ENCODE measurements at places on chromosomes 2 and 18.

DNA sequence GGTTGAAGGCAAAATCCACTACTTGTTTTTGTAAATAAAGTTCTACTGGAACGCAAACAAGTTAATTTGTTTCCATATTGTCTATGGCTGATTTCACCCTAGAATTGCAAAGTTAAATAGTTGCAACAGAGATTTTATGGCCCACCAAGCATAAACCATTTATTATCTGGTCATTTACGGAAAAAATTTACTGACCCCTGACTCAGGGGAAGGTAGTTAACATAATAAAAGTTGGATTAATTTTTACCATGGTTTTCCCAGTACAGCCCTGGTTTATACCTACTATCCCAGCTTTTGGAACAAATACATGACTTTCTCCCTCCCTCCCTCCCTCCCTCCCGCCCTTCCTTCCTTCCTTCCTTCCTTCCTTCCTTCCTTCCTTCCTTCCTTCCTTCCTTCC lies 588.9 kb upstream of the TMEFF2 start:
- no peak for DNase-seq

DNA sequence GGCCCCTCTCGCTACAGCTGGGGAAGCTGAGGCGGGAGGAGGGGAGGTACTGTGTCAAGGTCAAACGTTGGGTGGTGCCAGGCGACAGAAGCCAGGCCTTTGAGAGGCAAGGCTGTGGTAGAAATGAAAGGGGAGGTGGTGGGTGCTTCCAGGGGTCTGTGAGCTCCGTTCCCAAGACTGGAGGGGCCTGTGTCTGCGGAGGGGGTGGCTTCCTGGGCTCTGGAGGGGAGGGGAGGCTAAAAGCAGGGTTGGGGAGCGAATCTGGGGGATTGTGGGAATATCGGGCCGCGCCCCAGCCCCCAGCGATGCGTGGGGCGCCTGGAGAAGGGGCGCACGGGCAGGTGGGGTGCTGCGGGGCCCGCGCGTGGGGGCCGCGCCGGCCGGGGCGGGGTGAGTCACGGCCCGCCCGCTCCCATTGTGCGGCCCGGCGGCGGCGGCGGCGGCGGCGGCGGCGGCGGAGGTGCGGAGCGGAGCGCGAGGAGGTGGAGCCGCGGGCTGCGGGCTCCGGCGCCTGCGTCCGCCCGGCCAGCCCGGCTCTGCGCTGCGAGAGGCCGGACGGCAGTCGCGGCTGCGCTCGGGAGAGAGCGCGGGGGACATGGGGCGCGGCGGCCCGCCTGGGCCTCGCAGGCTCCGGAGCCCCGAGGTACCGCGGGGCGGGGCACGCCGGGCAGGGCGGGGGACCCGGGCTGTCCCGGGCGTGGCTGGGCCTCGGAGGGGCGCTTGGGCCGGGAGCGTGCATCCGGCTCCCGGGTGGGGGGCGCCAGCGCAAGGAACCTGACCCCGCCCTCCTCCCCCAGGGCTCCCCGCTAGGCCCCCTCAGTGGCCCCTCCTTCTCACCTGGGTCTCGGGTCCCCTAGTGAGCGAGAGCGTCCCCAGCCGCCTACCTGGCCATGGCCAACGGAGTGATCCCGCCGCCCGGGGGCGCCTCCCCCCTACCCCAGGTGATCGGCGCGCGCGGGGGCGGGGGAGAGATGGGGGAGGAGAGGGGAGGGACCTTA lies at the start of gene SLC4A3:
Gene SLC4A3, plus strand, starts transcription at position 528 of the 998 bp plus-strand sequence. Its CDS starts 363 bp downstream, at position 891.
- DNase-seq = no peak

DNA sequence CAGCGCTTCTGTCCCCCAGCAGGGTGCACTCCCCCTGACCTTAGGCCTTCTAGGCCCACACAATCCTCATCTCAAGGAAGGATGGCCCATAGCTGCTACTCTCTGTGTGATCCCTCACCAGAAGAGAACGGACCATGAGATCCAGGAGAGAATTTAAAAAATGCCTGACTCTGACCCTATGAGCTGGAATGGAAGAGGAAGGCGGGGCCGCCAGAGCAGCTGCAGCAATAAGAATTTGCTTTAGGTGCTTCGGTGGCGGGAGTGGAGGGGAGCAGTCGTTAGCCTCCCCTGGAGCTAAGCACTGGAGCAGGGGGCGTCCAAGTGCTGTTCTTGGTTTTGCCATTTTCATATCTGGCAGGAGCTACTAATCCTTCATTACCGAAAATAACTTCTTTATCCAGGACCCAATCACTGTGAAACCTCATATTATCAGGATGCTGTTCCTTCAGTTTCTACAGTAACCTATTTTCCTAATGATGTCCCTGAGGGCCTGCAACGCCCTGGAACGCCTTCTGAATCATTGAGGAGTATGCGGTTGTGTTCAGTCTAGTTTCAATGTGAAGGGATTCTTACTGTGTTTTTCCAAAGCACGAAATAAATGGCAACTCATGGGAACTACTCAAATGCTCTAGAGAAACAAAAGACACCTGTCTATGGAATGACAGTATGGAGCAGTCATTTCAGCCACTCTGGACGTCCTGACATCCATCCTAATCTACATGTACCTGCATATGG lies 105.1 kb upstream of the SIX2 start:
- no peak for DNase-seq

DNA sequence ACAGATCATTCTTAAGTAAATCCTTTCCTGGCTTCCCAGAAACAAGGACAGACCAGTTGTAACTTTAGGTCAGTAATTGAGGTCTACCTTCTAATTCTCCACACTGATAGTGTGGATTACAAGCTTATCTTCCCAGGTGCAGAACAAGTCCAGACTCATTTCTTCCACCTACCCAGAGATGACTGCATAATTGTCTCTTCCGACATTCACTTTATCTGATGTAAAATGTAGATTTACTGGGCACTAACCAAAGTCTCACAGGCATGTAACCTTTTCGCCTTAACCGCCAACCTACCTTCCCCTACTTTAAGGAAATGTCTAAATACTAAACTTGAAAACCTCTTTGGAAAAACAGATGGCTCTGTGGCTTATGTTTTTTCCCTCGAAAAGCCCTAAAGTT lies 96.2 kb downstream of the NCK2 start:
- DNase-seq = no peak

GRCh38 chr18:26723981-26724380 lies 141.5 kb downstream of the AQP4 start:
- DNase-seq = no peak

DNA sequence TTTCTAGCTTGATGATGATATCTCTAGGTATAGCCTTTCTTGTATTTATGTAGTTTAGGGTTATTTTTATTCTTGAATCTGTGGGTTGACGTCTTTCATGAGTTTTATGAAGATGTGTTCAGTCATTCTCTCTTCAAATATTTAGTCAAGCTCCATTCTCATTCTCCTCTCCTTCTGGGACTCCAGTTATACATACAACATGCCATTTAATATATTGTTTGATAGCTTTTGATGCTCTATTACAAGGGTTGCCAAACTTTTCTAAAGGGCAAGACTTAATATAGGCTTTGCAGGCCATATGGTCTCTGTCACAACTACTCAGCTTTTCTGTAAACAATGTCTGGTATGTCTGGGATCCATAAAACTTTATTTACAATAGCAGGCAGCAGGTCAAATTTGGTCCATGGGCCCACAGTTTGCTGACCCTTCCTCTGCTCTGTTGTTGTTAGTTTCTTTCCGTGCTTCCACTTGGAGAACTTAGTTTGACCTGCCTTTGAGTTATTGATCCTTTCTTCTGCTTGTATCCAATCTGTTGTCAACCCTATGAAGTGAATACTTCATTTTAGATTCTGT lies 40.6 kb upstream of the GPAT2 start:
- DNase-seq = no peak

GRCh38 chr2:181764095-181764963 lies 84.0 kb upstream of the NEUROD1 start:
- no peak for DNase-seq

DNA sequence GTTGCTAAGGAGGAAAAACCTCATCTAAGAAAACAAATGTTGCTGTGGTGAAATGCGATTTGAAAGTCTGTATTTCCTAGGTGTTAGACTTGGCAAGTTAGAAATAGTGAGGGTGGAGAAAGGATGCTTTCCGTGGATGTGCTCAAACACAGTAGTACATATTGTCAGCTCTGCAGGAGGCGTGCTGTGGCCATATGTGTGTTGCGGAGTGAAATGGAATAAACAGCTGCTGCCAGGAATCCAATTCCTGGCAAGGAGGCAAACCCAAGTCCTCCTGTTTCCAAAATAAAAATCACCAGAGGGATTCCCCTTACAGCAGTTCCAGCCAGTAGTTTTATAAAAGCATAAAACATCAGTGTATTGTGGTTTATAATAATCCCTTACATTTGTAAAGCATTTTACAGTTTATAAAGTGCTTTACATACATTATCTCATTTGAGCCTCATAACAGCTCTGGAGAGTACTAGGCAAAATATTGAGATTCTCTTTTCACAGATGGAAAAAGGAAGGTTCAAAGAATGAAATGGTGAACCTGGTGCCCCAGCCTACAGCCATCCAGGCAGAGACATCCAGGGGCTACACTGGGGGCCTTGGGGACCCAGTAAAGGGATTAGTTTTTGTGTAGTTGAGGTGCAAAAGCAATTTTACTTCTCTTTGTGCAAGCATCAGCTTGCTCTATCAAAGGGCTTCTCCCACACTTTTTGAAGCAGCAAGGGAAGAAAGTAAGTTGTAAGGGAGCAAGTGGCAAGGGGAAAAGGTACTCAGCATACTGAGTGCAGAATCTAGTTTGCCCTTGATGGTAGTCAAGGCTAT lies 206.0 kb downstream of the AGPS start:
- DNase-seq = no peak

DNA sequence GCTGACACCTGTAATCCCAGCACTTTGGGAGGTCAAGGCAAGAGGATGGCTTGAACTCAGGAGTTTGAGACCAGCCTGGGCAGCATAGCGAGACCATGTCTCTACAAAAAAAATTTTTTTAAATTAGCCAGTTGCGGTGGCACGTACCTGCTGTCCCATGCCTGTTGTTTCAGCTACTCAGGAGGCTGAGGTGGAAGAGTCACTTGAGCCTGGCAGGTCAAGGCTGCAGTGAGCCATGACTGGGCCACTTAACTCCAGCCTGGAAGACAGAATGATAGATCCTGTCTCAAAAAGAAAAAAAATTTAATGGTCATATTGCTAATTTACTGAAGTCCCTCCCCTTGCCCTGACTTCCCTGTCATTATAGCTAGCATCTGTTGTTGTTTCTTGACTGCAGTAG lies 112.6 kb downstream of the ARHGAP28 start:
- DNase-seq = no peak

DNA sequence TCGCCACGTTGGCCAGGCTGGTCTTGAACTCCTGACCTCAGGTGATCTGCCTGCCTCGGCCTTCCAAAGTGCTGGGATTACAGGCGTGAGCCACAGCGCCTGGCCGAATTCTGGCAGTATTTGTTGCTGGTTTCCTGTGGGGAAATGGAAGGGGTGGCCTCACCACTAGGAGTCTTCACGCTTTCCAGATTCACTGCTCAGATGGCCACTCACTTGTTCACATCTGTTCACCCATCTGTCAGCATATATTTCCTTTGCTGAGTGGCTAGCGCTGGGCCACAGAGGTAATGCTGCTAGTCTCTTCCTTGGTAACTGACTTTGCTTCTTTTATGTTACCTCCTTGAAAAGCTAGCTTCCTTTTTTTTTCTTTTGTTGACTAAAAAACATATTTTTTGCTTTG lies 27.2 kb downstream of the TMEM177 start:
- DNase-seq = no peak

GRCh38 chr2:105235388-105236059 lies 6.0 kb upstream of the GPR45 start:
- peak; percentile 60 for DNase-seq

DNA sequence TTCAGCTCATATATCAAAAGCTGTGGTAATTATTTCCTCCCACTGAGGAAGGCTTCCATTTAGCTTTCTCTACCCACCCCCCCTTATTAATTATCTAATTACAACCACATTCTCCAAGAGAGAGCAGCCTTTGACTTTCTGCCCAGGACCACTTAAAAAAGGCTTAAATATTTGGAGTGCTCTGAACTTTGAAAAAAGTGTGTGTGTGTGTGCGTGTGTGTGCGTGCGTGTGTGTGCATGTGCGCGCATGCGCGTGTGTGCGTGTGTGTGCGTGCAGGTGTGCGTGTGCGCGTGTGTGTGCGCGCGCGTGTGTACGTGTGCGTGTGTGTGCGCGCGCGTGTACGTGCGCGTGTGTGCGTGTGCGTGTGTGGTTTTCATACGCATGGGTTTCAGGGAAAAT lies 57.8 kb downstream of the TWIST2 start:
- no peak for DNase-seq

DNA sequence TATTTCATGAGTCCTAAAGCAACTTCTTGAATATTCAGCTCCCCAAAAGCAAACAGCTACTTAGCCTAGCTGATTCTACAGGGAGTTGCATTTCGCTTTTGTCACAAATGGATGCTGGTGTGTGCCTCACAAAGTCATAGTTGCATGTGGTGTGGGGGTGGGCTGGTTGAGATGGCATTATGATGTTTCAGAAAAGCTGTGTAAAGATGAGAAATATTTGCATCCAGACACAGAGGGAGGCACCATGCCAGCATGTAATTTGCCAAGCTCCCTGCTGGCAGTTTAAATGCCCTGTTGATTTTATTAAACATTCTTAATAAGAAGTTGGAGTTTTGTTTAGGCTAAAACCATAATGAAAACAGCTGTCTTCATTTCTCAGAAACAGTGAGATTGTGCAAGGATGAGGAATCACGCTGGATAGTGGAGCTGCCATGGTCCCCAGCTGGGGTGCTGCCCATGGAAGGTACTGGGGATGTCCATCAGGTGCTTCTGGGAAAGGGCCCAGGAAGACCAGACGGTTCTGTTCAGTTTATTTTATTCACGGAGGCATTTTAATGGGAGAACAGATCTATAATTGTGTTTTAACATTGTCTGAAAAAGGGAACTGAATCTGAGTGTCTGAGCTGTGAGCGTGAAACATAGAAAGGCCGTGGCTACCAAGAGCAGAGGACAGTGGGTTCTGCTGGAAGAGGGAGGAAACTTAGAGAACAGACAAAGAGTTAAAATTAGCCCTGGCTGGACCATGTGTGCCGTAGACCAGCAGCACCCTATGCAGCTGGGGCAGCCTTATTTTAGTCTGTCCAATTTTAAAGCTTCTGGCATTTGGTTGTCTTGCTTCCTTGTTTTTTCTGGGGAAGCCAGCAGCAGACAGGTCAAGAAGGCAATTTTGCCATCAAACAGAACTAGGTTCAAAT lies 177.1 kb downstream of the FAM210A start:
- DNase-seq = no peak

DNA sequence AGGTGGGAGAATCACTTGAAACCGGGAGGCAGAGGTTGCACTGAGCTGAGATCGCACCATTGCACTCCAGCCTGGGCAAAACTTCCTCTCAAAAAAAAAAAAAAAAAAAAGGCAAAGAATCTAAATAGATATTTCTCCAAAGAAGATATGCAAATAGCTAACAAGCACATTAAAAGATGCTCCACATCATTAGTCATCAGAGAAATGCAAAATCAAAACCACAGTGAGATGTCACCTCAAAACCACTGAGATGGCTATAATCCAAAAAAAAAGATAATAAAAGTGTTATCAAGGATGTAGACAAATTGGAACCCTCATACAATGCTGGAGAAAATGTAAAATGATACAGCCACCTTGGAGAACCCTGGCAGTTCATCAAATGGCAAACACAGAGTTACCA lies 8.4 kb downstream of the ST8SIA5 start:
- DNase-seq = no peak

GRCh38 chr2:172833898-172834297 lies 98.3 kb downstream of the RAPGEF4 start:
- DNase-seq = no peak

All from T-cell (primary cell).